Placental pericyte (primary cell): ENCODE measurements at places on chromosomes 3 and 15. TPM values are rescaled to one million over a fixed set of nuclear protein-coding genes. Genes with fewer than 3 reads are reported as not detected.

RETNLB gene
- not detected in 2 replicates for total RNA-seq

TNNC1 gene
- total RNA-seq: 2.0 TPM in 1 of 2 replicates, not detected in the other

SLC9C1 gene
- not detected in 2 replicates for total RNA-seq

GCSAM gene
- not detected in 2 replicates for total RNA-seq

SNRPN gene
- total RNA-seq: 59.8 and 94.1 TPM in 2 replicates
